ENCODE measurements at places on chromosomes 5 and 9. TPM values are rescaled to one million over a fixed set of nuclear protein-coding genes. Genes with fewer than 3 reads are reported as not detected.

GRCh38 chr5:39578887-39579497, 154.2 kb upstream of the DAB2 start:
- no peak for DNase-seq

DNA sequence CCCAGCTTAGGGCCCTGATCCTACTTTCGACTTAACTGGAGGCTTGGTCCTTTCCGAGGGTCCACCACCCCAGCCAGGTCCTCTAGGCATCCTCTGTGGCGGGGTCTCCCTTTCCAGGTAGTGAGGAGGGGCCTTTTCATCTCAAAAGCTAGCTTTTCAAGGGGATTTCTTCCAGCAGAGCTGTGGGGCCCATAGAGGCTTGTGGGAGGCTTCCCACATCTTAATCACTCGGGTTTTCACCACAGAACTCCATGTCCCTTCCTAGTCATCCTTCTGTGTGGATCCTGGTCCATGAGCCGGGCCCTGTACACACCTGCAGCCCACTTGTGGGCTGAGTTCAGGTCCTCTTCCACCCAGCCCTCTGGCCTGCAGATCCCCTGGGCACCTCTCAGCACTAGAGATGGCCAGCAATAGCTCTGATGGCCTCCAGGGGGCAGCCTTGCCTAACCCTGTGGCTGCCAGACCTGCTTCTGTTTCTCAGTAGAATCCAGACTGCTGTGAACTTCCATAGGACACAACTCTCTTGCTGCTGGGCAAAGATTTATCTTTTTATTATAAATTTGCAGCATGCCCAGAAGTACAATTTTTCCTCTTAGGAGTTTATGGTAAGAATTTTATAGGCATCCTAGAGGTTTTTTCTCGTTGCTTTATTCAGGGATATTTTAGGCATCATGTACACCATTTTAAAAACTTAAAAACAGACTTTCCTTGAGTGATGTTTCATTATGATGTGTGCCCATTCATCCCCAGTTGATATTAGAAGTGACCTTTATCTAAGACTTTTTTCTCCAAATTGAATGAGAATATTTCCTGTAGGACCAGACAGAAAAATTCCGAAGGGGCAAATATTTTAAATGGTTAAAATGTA, 208.9 kb downstream of the TRIO start:
- DNase-seq, result peak; percentile 67

DNA sequence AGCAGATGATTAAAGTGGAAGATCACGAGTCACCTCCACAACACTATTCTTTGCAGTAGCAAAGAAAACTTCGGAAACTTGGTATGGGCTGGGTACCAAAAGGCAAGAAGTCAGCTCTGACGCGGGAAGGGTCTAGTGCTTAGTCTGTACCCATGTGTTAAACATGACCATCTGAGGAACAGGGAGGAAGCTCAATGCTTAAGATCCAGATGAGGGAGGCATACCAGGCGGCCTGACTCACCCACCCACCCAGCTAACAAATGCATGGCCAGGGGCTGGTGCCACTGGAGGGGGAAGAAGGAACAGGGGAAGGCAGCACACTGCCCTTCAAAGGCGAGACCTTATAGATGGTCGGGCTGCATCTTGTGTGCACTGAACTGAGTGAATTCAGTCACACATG, 41.8 kb downstream of the CAMSAP1 start:
- no peak for DNase-seq

DNA sequence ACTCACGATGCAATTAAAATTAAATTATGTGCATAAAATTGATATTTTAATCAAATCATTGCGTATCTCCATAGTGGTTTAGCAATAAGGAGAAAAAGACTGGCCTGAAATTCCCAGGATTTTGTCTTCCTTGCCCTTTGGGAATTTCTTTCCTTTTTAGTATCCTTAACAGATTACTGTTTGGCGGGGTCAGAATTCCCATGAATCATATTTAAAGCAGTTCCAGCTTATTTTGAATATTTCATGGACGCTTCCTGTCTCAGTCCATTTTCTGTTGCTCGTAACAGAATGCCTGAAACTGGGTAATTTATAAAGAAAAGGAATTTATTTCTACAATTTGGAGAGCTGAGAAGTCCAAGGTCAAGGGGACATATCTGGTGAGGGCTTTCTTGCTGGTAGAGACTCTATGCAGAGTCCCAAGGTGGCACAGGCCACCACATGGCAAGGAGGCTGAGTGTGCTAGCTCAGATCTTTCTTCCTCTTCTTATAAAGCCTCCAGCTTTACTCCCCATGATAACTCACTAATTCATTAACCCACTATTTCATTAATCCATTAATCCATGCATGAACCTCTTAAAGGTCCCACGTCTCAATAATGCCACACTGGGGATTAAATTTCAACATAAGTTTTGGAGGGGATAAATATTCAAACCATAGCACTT, 37.8 kb downstream of the CDH6 start:
- DNase-seq, result no peak

GRCh38 chr5:24693609-24694008, 48.8 kb upstream of the CDH10 start:
- DNase-seq, result no peak

The CBY3 gene
- not detected for total RNA-seq

The PRPF4 gene
- 12.8 TPM for total RNA-seq
